ENCODE measurements at places on chromosomes 3 and 15. TPM values are rescaled to one million over a fixed set of nuclear protein-coding genes. Genes with fewer than 3 reads are reported as not detected.

The ZNF860 gene
- 1.2 TPM for total RNA-seq

The RTP4 gene
- total RNA-seq = 0.51 TPM

The TMEM45A gene
- total RNA-seq = 15.4 TPM

The KBTBD13 gene
- total RNA-seq = 1.3 TPM

The TCTA gene
- 14.6 TPM for total RNA-seq

The CACNA2D3 gene
- 2.6 TPM for total RNA-seq

The NUSAP1 gene
- total RNA-seq = 1.0 TPM

The POLQ gene
- 0.26 TPM for total RNA-seq

- H3K36me3 ChIP-seq = no peaks in the 10 kb centered on the region
- no peak overlapping the region for H3K4me3 ChIP-seq
- H3K27ac ChIP-seq = no peak overlapping the region
- H3K4me1 ChIP-seq = no peaks in the 10 kb centered on the region
- H3K27me3 ChIP-seq = no peaks in the 10 kb centered on the region
- DNase-seq = no peak
These were observed 39.0 kb downstream of the WHAMM start for GRCh38 chr15:82848241-82848993.

- H3K4me3 ChIP-seq = peak overlapping the region; percentile 35
- no peak overlapping the region for H3K27ac ChIP-seq
- H3K36me3 ChIP-seq = no peaks in the 10 kb centered on the region
- no peaks in the 10 kb centered on the region for H3K4me1 ChIP-seq
- no peaks in the 10 kb centered on the region for H3K27me3 ChIP-seq
These were observed 1.7 kb downstream of the LRRN1 start for GRCh38 chr3:3800685-3801493.

DNA sequence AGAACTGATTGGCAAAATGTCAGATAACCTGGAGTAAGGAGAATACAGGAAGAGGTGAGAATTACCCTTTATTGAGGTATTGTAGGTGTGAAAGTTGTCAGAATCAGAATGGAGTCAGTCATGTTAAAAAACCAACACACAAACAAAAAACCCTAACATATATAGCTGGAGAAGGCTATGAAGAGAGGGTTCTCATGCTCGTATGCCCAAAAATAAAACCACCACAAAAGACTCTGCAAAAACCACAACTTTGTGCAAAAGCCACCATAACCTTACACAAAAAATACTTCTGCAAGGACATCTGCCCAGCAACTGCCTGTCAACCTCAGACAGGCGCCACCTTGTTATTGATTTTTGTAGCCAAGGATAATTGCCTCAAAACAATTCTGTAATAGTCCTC is 136.0 kb downstream of the CD47 start:
- peaks cover 8% of the 10 kb centered on the region for H3K4me1 ChIP-seq
- no peak for DNase-seq
- no peak overlapping the region for H3K4me3 ChIP-seq
- H3K27ac ChIP-seq = no peak overlapping the region
- no peaks in the 10 kb centered on the region for H3K36me3 ChIP-seq
- no peaks in the 10 kb centered on the region for H3K27me3 ChIP-seq

DNA sequence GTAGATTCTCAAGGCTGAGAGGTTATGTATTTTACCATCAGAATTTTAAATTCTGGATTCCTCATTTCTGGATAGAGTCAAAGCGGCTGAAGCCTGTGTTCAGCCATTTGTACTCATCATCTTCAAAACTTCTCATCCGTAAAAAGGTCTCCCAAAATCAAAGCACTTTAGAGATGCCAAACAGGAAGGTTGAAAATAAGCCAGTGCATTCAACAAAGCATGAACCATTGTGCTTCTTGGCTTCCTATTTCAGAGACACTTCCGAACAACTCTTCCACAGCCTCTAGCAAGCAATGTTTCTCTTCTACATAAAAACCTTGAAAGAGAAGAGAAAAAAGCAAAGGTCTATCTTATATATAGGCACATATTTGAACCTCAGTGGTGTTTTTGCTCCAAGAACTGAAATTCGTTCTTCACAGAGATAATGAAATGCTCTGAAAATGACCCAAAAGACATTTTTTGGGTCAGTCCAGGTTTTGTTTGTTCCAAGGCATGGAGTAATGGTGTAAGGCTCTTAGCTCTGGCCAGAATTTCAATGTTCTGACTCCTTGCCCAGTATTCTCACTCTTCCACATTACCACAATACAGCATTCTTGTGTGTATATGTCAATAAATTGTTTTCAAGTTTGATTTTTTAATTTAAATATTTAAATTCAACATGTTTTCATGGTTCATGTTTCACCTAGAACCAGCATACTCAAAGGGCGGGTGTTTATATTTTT is 163.1 kb downstream of the STAC start:
- no peak overlapping the region for H3K27ac ChIP-seq
- no peak for DNase-seq
- no peak overlapping the region for H3K4me3 ChIP-seq

DNA sequence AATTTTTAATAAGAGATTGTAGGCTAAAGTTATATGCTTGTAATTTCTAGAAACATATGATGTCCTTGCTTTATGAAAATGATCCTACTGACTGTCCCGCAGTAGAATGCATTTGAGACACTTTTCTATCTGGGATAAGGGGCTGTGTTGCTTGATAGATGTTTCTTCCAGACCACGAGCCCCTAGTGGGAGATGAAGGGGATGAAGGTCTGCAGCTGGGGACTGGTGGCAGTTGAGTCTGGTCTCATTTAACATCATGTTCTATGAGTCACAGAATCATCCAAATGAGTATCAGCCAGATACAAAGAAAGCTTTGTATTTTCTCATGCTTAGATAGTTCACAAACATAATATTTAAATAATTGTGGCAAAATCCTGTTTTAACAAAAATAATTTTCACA is 84.3 kb upstream of the PRTG start:
- no peak overlapping the region for H3K4me3 ChIP-seq
- no peak for DNase-seq
- H3K27ac ChIP-seq = no peak overlapping the region
- no peaks in the 10 kb centered on the region for H3K27me3 ChIP-seq

DNA sequence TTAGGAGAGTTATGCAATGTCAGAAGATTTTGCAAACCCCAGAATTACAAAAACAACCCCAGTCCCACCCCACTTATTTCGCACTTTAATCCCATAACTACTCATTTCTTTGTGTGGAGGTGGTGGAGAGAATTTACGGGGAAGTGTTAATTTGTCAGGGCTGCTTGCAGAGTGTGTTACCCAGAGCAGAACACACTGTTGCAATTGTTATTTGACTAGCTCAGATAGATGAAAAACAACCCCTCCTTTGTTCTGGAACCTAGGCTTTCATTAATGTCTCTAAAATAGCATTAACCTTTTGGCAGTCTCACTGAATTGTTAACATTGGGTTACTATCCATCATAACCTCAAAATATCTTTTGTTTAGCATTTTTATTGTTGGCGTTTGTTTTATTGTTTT is 55.8 kb upstream of the MINAR1 start:
- no peaks in the 10 kb centered on the region for H3K4me1 ChIP-seq
- no peaks in the 10 kb centered on the region for H3K36me3 ChIP-seq
- DNase-seq = no peak
- H3K27ac ChIP-seq = no peak overlapping the region
- no peak overlapping the region for H3K4me3 ChIP-seq

DNA sequence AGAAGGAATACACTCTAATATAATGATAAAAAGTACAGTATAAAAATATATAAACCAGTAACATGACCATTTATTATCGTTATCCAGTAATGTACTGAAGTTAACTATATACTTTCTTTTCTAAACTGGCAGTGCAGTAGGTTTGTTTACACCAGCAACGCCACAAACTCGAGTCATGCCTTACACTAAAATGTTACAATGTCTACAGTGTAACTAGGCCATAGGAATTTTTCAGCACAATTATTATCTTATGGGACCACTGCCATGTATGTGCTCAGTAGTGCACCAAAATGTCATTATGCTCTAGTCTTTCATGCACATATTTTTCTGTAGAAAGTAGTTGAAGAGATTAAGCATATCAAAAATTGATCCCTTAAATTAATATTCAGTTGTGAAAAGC is 609.8 kb upstream of the BCHE start:
- DNase-seq = no peak
- no peaks in the 10 kb centered on the region for H3K4me1 ChIP-seq
- no peak overlapping the region for H3K27ac ChIP-seq
- no peaks in the 10 kb centered on the region for H3K36me3 ChIP-seq

DNA sequence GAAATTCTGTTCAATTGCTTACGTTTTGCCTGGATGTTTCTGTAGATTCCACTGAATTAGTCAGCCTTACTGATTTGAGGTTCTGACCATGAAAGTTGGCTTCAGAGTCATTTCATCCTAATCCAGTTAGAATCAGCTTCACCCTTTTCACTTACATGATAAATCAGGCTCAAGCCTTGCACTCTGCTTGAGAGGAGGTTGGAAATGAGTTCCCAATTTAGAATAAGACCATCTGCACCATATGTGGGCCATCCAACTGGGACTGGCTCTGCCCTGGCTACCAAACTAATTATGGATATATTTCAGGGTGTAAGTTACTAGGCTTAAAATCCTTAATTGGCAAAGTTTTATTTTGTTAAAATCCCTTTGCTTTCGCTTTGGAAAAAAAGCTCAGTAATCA is 255.7 kb downstream of the CHL1 start:
- H3K4me1 ChIP-seq = peaks cover 6% of the 10 kb centered on the region
- H3K27me3 ChIP-seq = no peaks in the 10 kb centered on the region
- no peak for DNase-seq
- no peaks in the 10 kb centered on the region for H3K36me3 ChIP-seq
- no peak overlapping the region for H3K4me3 ChIP-seq

DNA sequence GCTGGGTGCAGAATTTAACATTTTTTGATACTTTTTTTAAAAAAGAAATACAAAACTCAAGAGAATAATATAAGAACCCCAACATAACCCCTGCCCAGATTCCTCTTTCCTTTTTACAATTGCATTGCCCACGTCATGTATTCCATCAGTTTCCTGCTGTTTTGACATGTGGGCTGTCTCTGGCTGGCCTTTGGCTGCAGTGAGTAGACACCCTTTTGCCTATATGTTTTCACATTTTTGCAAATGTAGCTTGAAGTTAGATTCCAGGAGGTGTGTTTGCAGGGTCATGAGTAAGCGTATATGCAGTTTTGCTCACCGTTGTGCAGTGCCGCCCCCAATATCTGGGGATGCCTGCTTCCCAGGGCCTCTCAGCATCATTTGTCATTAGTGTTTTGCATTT is 28.0 kb upstream of the ATP10A start:
- no peak overlapping the region for H3K27ac ChIP-seq
- H3K27me3 ChIP-seq = no peaks in the 10 kb centered on the region
- DNase-seq = no peak

DNA sequence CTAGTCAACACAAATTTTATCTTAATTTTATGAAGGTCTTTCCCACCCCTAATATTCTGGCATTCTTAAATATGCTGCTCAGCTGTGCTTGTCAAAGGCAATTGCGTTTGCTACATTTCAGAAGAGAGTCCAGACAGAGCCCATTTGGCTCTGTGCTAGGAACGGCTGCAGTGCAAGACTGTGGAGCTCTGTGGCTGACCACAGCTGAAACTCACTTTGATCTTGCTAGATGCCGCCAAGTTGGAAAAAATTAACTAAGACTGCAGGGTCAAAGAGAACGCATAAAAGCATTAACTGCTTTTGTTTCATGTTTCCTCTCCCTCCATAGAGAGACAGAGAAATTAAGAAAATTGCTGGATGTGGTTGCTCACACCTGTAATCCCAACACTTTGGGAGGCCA is 7.6 kb upstream of the PPP1R2 start:
- no peak overlapping the region for H3K4me3 ChIP-seq
- no peak overlapping the region for H3K27ac ChIP-seq
- no peaks in the 10 kb centered on the region for H3K36me3 ChIP-seq
- no peaks in the 10 kb centered on the region for H3K27me3 ChIP-seq

GRCh38 chr3:72973786-72974185 is 22.8 kb upstream of the PPP4R2 start:
- H3K4me3 ChIP-seq = no peak overlapping the region
- no peak for DNase-seq
- H3K27me3 ChIP-seq = no peaks in the 10 kb centered on the region
- no peaks in the 10 kb centered on the region for H3K36me3 ChIP-seq

- no peaks in the 10 kb centered on the region for H3K36me3 ChIP-seq
- H3K27me3 ChIP-seq = no peaks in the 10 kb centered on the region
- no peak for DNase-seq
- no peak overlapping the region for H3K4me3 ChIP-seq
- no peaks in the 10 kb centered on the region for H3K4me1 ChIP-seq
- no peak overlapping the region for H3K27ac ChIP-seq
These were observed 324.0 kb downstream of the GAP43 start for GRCh38 chr3:115947325-115947724.

- H3K27ac ChIP-seq = no peak overlapping the region
- H3K4me3 ChIP-seq = no peak overlapping the region
- DNase-seq = no peak
- H3K36me3 ChIP-seq = no peaks in the 10 kb centered on the region
- no peaks in the 10 kb centered on the region for H3K27me3 ChIP-seq
These were observed 14.7 kb downstream of the MAP2K1 start for GRCh38 chr15:66401130-66402021.

GRCh38 chr3:171526869-171527268 is 66.7 kb upstream of the TNIK start:
- H3K36me3 ChIP-seq = no peaks in the 10 kb centered on the region
- H3K4me3 ChIP-seq = no peak overlapping the region
- H3K27ac ChIP-seq = no peak overlapping the region
- H3K27me3 ChIP-seq = no peaks in the 10 kb centered on the region
- DNase-seq = no peak

GRCh38 chr3:149613988-149614387 is 43.8 kb downstream of the WWTR1 start:
- DNase-seq = no peak
- H3K4me3 ChIP-seq = no peak overlapping the region
- no peaks in the 10 kb centered on the region for H3K4me1 ChIP-seq
- no peaks in the 10 kb centered on the region for H3K27me3 ChIP-seq
- H3K27ac ChIP-seq = no peak overlapping the region
- no peaks in the 10 kb centered on the region for H3K36me3 ChIP-seq

DNA sequence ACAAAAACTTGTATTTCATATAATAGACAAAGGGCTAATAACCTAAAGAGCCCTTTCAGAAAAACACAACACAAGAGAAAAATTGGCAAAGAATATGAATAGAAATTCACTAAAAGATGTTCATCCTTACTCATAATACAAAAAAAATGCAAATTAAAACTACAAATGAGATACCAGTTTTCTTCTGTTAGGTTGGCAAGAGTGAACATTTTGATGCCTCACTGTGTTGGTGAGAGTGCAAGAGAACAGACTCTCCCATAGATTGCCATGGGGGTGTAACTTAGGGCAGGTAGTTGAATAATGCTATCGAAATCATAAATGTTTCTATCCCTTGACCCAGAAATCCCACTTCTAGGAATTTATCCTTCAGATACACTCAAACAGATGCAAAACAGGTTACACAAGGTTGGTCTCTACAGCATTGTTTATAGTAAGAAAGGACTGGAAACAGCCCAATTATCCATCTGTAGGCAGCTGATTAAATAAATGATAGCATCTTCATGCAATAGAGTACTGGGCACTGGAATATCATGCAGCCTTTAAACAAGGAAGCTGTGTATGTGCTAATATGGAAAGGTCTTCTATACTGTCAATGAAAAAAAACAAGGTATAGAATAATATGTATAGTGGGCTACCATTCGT is 146.3 kb downstream of the TLE3 start:
- no peak for DNase-seq
- no peak overlapping the region for H3K4me3 ChIP-seq
- H3K4me1 ChIP-seq = no peaks in the 10 kb centered on the region
- H3K36me3 ChIP-seq = no peaks in the 10 kb centered on the region
- no peak overlapping the region for H3K27ac ChIP-seq

GRCh38 chr15:80512726-80513660 is 108.8 kb downstream of the ARNT2 start:
- H3K27ac ChIP-seq = no peak overlapping the region
- no peaks in the 10 kb centered on the region for H3K36me3 ChIP-seq
- H3K4me3 ChIP-seq = no peak overlapping the region
- no peaks in the 10 kb centered on the region for H3K4me1 ChIP-seq
